ENCODE measurements at places on chromosomes 3 and 15.

- DNase-seq: no peak
Measured at GRCh38 chr3:38267662-38268061, 2.0 kb downstream of the SLC22A13 start.

DNA sequence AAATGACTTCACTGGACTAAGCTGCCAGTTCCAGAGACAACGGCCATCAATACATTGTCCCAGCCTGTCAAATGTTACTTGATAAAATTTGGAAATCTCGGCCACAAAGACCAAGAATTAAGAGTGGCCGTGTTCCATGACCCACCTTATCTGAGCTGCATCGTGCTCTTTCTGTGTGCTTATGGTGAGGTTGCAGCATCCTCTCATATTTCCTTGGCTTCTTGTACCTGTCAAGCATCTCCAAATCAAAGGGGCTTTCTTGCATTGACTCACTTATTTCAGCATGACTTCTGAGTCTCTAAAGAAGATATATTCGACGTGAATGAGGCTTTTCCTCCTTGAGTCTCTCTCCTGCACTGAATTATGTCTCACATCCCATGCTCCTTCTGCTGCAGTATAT lies 421.7 kb downstream of the MCTP2 start:
- no peak for DNase-seq

GRCh38 chr3:42652611-42653302 lies 740 bp upstream of the ZBTB47 start:
- no peak for DNase-seq

GRCh38 chr3:124101643-124102042 lies 109.7 kb upstream of the ROPN1 start:
- DNase-seq: no peak

DNA sequence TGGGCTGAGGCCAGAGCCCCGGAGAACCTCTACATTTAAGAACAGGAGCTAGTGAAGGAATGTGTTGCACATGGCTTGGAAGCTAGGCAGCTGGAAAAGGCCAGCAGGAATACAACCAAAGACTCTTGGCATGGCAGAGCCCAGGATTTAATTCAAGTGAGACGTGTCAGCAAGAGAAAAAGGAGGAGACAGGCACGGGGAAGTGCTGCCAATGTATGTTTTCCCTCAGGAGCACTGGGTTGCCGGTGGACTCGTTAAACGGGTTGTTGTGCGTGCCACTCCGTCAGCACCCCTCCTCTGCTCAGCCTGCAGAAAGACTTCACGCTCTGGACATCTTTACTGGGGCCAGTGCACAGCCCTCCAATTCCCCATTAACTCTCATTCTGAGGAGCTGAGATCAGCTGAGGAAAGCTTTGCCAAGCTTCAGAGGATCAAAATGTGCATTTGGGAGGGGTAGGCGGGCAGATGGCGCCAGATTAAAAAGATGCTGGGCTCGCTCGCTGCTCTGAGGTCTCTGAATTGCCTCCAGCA lies 103.7 kb downstream of the PDZRN3 start:
- no peak for DNase-seq

DNA sequence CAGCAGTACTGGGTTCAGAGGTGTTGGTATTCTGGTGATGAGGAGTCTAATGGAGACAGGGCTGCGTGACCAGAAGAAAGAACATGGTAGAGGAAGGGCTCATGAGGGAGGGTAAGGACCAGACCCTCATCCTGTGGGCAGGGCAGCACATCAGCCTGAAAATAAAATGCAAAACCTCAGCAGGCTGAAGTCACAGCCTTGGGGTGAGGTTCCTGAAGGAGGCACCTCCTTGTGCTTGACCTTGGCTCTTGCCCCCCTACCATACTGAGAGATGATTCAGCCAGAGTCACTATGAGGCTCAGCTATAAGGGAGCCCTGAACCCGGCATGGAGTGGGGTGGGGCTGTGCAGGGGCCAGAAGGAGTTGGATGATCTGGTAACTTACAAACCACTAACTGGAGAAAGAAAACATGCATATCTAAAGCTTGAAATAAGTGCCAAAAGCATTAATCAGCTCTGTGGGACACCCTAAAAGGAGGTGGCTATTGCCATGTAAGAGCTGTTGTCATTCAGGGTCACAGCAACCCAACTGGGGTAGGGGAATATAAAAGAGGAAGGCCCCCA lies 60.2 kb downstream of the CORO2B start:
- no peak for DNase-seq

DNA sequence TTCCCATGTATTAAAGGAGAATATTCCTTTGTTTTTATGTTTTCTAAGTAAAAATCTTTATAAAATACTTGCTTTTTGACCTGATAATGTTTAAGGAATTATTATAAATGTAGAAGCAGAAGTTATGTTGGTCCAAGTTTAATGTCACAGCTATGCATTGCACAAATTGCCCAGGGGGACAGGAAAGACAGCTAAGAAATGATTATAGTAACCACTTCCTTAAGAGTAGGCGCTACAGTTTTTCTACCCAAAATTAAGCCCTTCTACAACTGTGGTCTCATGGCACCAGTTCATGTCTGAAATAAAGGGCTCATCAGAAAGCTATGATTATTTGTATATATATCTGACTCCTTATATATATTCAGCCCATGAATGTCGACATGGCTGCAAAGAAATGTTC lies 176.4 kb downstream of the GBE1 start:
- no peak for DNase-seq

DNA sequence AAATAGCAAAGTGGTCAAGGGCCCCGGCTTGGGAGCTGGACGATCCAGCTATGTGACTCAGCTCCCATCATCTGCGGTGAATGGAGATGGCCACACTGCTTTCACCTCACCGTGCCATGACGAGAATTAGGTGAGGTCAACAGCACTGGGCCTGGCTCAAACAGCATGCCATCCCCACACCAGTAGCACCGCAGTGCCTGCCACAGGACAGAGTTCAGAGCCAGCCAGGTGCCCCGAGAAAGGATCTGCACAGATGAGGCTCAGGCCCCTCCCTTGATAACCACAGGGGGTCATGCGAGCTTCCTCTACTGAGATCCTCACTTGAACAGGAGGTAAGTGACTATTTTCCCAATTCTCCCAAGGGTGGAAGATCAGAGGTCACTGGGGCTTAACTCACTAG lies 29.4 kb downstream of the ZXDC start:
- DNase-seq: no peak

DNA sequence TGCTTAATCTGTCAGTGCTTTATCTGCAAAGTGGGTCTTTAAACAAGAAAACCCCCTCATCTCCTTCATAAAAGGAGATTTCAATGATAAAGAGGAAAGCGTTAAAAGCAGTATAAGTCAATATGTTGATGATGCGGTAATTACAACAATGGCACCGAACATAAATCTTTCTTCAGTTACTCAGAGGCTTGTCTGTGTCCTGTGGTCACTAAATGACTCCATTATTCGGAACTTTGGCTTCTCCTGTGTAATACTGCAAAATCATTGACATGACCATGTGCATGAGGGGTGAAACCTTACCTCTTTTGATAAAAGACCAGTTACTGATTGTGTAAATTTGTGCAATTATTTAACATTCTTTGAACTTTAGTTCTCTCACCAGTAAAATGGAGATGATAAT lies 4.8 kb upstream of the USP3 start:
- no peak for DNase-seq

DNA sequence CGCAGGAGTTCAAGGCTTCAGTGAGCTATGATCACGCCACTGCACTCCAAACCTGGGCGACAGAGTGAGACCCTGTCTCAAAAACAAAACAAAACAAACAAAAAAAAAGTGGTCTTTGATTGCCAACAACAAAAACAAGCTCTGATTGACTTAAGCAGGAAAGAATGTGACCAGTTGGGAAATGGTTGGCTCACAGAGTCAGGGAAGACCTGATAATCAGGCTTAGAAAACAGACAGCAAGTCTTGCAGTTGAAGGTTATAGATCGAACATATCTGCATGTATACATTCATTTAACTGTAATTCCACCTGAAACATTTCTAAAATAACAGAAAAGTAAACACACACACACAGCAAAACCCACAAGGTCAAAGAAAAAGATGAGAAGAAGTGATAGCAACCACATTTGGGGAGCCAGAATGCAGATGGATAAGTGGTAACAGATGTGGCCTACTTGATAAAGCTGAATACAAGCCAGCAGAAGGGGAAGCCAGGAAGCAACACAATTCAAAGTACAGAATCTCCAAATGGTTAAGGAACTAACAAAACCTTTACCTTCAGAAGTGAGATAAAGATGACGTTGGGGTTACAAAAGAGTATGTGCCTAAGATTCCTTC lies 699.9 kb upstream of the ZNF385D start:
- DNase-seq: no peak

DNA sequence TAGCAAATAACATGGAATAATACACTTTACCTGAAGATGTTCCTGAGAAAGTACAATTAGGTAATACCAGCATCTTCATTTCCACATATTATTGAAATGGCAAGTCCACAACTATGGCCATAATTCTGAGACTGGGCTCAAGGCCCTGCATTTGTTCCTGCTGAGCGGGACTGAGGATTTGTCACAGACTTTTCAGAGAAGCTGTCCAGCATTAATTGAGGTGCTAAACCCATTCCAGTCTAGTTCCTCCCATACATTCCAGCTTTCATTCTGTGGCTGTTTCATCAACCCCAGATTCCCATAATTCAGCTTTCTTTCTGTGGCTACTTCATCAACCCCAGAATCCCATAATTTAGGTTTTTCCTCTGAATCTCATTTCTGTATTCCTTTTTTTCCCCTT lies 293.4 kb upstream of the GBE1 start:
- DNase-seq: no peak

GRCh38 chr15:87322265-87322664 lies 934.3 kb downstream of the NTRK3 start:
- DNase-seq: no peak

DNA sequence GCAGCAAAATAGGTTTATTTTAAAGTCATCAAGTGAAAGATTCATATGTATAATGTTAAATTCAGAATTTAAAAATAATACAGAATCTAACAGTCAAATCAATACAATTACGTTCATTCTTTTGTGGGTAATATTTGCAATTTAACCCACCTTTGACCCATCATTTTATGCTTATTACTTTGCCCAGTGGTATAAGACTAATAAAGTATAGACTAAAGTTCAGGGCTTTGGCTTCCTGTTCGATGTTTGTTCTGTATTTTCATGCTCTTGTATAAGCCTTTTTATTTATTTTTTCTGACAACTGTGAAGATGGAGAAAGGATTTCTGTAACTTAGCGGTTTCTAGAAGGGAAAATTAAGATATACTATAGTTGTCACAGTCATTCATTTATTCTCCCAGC lies 44.3 kb upstream of the EIF3J start:
- DNase-seq: no peak

- DNase-seq: no peak
Measured at GRCh38 chr3:71393093-71393492, 190.4 kb downstream of the FOXP1 start.

DNA sequence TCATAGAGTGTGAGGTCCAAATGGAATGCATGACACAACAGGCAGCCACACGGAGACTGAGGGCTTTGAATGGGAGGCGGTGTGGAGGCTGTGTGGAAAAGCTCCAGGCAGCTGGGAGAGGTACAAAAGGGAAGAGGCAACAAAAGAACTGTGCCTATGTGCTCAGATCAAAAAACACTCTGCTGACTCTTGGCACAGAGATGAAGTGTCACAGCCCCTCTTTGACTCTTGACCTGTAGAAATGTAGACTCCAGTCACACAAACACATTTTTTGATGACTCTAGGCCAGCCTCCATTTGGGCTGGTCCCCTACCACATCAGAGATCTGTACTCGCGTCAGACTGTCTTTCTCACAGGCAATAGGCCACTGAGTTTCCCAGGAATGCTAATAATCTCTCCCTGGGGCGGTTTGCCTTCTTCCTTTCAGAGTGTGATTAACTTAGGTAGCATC lies 456.0 kb downstream of the TUSC7 start:
- no peak for DNase-seq

DNA sequence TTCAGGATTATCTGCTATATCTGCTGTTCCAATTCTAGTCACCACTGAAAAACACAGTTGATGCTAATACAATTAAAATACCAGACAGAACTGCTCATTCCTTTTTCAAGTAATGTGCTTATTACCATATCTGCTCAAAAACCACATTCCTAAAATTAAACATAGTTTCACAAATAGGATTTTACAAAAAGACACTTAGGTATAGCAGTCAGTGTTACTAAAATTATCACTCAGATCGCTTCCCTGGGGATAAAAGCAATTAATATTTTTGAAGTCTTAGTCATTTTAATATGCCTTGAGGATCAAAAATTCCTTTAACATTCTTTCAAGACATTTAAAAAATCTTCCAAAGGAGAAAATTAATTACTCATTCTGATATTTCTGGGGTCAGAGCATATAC lies 71.5 kb downstream of the RAD18 start:
- no peak for DNase-seq

DNA sequence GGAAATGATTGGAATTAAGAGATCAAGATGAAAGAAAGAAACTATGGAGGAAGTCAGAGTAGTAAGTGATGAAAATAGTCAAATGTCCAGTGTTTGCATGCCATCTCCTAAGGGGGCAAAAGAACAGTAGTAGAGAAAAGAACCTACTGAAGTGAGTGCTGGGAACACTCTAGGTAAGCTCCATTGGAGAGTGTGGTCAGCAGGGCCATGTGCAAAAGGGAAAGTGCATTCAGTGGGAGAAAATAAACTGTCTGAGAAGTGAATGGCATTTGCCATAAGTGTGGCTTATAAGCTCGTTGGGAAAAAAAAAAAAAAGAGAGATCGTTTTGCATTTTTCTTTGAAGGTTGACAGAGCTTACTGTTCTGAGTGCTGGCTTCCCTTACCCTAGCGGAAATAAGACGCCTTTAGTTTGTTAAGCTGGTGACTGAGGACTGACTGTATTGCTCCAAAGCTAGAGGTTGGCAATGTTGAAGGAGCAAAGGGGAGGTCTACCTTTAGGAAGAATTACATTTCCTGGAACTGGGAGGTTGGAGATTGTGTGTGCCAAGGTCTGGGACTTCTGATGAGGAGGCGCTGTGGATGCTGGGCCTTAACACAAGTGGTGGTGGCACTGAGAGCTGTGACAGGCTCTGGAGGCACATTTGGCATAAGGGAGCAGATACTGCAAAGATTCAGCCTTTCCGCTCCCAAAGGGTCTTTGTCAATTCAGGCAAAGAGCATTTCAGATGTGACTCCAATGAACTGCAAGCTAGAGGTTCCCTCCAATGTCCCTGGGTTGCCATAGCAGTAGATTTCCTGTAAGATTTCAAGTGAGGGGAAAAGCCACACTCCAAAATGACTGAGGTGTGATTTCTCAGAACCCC lies 287.8 kb upstream of the SATB1 start:
- peak; percentile 31 for DNase-seq

DNA sequence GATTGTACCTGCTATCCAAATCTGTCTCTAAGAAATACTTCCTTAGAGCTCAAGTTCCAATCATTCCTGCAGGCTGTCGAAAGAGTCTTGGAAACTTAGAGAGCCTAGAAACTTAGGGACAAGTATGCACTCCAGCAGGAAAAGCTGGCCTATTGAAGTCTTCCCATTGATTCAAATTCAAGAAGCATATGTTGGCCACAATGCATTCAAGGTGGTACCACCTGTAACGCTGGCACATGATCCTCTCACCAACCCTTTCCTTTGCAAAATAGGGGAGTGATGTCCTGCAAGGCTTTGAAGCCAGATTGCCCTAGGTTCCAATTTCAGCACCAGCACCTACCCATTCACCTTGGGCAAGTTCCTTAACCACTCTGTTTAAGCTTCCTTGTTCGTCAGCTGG lies 6.0 kb downstream of the ADAMTS9 start:
- DNase-seq: no peak

GRCh38 chr3:76585794-76586392 lies 454.0 kb upstream of the ROBO2 start:
- DNase-seq: no peak
